Activated T-helper 9 cell treated with anti-CD3 and anti-CD28 coated beads, Interleukin-2, amount 50 U/mL, for 16 hours (primary cell): ENCODE measurements at places on chromosomes 4 and X.

DNA sequence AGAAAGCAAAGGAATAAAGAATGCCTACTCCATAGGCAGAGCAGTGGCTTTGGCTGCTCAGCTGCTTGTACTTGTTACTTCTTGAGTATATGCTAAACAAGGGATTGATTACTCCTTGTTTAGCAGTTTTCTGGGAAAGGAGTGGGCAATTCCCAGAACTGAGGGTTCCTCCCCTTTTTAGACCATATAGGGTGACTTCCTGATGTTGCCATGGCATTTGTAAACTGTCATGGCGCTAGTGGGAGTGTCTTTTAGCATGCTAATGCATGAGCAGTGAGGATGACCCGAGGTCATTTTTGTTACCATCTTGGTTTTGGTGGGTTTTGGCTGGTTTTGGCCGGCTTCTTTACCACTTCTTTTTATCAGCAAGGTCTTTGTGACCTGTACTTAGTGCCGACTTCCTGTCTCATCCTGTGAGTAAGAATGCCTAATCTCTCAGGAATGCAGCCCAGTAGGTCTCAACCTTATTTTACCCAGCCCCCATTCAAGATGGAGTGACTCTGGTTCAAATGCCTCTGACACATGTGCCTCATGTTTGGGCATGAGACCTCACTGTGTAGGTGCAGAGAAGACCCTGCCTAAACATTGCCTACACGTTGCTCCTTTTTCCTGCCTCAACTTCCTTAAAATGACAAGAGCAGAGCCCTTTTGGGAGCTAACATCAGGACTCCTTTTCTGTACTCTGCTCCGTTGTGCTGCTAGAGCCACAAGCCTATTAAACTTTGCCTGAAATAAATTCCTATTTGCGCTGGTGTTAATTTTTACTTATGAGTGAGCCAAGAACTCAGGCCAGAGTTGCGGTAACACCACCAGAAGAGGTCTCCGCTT is 21.0 kb upstream of the UBA6 start:
- no peak for DNase-seq

GRCh38 chrX:66021765-66022631 is 17.9 kb downstream of the VSIG4 start:
- DNase-seq, result no peak

GRCh38 chr4:139641218-139641617 is 24.4 kb upstream of the MGST2 start:
- DNase-seq, result no peak

GRCh38 chrX:31663172-31663571 is 591.3 kb upstream of the FTHL17 start:
- no peak for DNase-seq

GRCh38 chr4:78602334-78602733 is 50.8 kb downstream of the ANXA3 start:
- DNase-seq, result no peak

DNA sequence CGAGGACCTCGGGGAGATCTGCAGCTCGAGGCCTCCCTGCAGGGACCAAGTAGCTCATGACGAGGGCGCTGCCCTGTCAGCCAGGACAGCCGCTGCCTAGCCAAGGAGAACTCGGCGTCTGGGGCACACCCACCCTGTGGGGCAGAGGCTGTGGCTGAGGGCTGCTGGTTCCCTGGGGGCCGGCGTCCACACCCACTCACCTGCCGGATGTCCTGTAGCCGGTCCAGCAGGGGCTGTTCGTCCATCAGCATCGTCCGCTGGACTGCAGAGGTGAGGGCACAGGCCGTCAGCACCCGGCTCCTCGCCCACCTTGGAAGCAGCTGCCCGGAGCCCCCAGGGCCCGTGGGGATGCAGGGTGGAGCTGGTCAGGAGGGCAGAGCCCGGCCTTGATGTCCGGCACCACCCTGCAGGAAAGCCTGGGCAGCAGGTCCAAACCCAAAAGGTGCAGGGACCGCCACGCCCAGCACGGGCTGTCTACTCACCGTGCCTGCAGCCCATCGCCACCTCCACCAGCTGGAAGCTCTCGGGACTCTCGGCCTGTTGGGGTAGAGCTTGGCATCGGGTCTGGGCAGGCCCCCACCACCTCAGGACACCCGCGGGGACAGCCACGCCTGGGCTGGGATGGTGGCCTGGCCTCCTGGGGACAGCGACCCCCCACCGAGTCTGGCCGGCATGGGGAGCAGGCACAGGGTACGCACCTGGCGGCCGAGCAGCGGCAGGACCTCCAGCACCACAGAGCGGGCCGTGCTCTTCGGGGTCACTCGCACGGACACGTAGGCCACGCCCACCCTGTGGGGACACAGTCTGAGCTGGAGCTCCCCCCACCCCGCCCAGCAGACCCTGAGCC is 6.9 kb downstream of the DGKQ start:
- DNase-seq, result no peak

GRCh38 chr4:15547392-15547791 is 77.7 kb downstream of the CC2D2A start:
- DNase-seq, result no peak

DNA sequence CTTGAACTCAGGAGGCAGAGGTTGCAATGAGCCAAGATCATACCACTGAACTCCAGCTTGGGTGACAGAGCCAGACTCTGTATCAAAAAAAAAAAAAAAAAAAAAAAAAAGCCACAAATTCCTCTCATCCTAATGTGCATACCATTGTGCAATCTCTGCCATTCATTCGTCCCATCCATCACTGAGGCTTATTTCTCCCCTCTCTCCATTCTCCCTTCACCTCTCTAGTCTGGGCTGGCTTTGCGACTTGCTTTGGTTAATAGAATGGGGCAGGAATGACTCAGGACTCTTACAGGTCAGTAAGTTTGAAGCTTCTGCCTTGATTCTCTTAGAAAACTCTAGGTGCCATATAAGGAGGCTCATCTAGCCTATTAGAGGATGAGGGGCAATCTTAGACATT is 60.3 kb upstream of the DDX3X start:
- DNase-seq, result no peak

- DNase-seq, result no peak
Observed at GRCh38 chrX:1196436-1196835, 16.0 kb downstream of the CRLF2 start.

DNA sequence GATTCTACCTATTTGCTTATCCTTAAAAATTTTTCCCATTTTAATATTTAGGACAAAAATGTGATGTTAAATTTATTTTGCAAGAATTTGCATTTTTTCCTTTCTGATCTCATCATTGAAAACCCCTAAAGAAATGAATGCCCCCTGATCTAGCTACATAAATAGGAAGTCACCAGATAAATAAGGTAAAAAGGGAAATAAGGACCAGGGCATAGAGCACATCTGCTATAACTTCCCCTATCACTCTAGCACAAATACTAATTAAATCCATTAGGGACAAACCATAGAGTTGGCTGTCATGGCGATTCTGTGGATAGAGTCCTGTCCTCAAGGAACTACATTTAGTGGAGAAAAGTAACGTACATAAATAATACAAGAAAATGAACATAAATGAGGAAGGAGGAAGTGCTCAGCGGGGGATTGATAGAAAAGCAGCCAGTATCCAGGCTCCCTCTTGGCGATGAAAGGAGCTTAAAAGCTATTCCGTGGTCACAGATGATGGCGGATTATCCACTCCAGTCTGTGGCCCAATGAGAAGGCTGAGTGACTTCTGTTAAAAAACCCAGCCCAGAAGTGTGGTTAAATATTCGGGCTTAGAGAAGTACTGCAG is 76.9 kb upstream of the RPL34 start:
- DNase-seq, result no peak

GRCh38 chr4:71468116-71468710 is 129.4 kb downstream of the SLC4A4 start:
- DNase-seq, result no peak

GRCh38 chrX:68842781-68843581 is 14.2 kb downstream of the EFNB1 start:
- no peak for DNase-seq

DNA sequence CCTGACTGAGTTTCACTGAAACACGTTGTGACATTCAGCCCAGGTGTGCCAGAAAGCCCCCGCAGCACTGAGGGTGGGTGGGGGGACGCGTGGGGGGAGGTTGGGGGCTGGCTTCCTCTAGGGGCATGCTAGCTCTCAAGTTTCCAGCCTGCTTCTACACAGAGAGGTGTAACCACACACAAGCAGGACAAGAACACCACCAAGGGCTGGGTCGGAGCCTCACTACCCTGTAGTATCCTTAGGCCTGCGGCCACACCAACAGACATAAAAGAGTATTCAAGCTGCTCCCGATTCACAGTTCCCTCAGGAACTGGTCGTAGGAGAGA is 1.8 kb downstream of the USP46 start:
- DNase-seq, result no peak

- DNase-seq, result no peak
Observed at GRCh38 chr4:108370291-108371141, 201.8 kb upstream of the LEF1 start.

DNA sequence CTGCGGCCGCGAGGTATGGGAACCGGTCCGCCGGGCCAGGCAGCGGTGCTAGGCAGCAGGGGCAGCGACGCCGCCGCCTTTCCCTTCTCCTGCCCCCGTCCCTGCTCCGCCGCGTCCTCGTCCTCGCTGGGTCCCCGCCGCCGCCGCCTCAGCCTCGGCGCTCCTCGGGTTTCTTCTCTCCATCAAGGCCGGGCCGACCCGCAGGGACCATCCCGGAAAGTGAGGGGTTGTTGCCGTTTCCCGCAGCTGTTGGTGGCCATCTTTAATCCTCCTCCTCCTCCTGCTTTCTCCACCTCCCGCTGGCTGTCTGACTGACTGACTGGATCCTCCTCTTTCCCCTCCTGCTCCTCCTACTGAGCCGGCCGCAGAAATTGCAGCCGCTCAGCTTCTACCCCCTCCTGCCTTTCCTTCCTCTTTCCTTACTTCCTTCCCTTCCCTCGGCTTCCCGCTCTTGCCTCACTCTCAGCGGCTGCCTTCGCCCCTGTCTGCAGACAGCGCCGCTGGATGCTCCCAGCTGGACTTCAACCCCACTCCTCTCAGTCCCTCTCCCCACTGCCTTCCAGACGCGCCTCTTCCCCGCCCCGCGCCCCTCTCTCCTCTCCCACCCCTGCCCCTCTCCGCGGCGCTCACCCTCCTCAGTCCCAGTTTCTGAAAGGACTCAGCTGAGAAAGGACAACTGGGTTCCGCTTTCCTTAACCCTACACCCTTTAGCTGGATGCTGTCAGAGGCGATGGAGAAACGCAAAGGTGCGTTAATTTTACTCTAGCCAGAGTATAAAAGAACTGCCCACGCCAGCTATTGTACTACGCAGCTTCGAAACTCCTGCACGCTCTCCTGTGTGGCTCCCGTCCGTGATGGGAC is at the start of gene WDFY3:
Gene WDFY3 (minus strand): TSS at position 309 of the 861 bp plus-strand sequence. CDS start 106,099 bp downstream, outside the sequence.
- no peak for DNase-seq

DNA sequence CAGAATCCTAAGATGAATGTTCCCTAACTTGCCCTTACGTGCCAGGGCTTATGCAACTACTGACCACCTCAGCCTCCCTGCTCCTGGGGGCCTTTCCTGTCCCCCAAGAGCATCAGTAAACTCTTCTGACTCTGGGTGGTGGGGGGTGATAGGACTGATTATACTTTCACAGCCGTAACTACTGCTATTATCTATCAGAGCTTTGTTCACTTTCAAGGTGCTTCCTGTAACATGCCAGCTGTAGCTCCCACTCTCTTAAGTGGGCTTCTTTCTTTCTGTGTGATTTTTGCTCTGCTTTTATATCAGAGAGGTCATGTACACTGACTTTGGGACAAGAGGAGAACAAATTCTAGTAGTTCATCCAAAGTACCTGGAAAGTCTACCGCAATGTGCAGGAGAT is 25.3 kb downstream of the SPINK2 start:
- DNase-seq, result no peak

GRCh38 chrX:112147206-112147605 is 64.6 kb upstream of the TRPC5 start:
- DNase-seq, result no peak

DNA sequence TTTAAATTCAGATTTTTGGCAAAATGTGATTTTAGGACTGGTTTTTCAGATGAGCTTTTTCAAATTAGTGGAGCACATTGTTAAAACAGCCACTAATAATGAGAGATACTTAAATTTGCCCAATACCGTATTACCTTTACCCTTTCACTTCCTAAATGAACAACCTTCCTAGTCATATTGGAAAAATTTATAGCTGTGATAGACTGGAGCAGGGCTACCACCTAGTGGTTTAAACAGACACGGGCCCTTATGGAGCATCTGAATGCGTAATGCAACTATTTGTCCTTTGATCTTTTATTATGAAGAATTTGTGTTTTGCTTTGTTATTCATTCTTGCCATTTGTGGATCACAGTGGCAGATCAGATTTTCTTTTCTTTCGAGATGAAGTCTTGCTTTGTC is 72.7 kb downstream of the KDM6A start:
- no peak for DNase-seq

GRCh38 chr4:120081726-120082125 is 15.1 kb upstream of the MAD2L1 start:
- no peak for DNase-seq

GRCh38 chr4:102849579-102850104 is 19.1 kb upstream of the CISD2 start:
- DNase-seq, result no peak

GRCh38 chrX:124347242-124347641 is 879 bp downstream of the SH2D1A start:
- peak; percentile 17 for DNase-seq

DNA sequence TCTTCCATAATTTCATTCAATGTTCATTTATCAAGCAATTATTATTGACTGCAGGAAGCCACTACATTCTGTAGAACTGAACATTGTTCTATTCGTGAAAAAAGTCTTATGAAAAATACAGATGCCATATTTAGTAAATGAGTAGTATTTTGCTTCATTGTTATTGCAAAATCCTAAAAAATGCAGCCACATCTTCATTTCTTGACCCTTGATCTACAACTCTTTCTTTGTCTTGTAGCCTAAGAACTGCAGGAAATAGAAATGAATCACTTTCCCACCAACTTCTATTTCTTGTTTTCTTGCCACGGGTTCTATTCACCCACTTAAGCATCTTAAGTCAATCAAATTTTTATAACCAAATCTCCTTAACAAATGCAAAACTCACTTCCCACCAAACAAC is 63.3 kb downstream of the KCNIP4 start:
- no peak for DNase-seq

DNA sequence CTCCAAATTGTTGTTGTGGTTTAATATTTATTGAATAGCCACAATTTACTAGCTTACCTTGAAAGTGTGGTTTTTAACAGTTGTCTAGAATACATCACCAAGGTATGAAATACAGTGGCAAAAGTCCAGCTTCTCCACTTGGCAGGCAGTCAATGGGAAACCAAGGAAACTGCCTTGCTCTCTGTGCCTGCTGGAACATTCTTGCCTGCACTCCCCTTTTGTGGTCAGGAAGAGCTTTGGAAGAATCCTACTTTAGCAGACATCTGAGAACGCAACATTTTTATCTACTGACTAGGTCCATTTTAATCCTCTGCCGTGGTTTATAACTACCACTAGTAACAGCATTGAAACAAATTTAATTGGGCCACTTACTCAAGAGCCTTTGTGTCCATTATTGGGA is 64.5 kb downstream of the TENM3 start:
- no peak for DNase-seq
